ENCODE measurements at places on chromosomes 6 and 20. TPM values are rescaled to one million over a fixed set of nuclear protein-coding genes. Genes with fewer than 3 reads are reported as not detected.

PPP1R14C gene
- total RNA-seq, result 36.0 TPM

PRR18 gene
- 0.04 TPM for total RNA-seq

RNF39 gene
- 2.6 TPM for total RNA-seq

FBXO9 gene
- 96.8 TPM for total RNA-seq

GFOD1 gene
- total RNA-seq, result 22.8 TPM

SIM1 gene
- total RNA-seq, result not detected

CHRNA4 gene
- total RNA-seq, result not detected

DBNDD2 gene
- total RNA-seq, result 22.6 TPM

HMGCLL1 gene
- total RNA-seq, result not detected

ZNF831 gene
- total RNA-seq, result 0.28 TPM

TSPO2 gene
- not detected for total RNA-seq

DEFB112 gene
- not detected for total RNA-seq

LAMA5 gene
- total RNA-seq, result 83.4 TPM

C4B gene
- total RNA-seq, result 5.3 TPM

EYS gene
- total RNA-seq, result not detected

CRISP3 gene
- total RNA-seq, result 8.1 TPM

TTBK1 gene
- total RNA-seq, result not detected

BIRC7 gene
- not detected for total RNA-seq

HTR1E gene
- total RNA-seq, result not detected

MUCL3 gene
- 1.00 TPM for total RNA-seq

SLC2A4RG gene
- 60.9 TPM for total RNA-seq

MYB gene
- total RNA-seq, result 1.3 TPM

FBXO5 gene
- 6.5 TPM for total RNA-seq

SLC52A3 gene
- 6.7 TPM for total RNA-seq

RWDD2A gene
- total RNA-seq, result 0.84 TPM

PTGIS gene
- total RNA-seq, result 2.9 TPM

ZNF391 gene
- total RNA-seq, result 1.4 TPM

SH3BGRL2 gene
- total RNA-seq, result 28.5 TPM

RIN2 gene
- 42.3 TPM for total RNA-seq

ELOVL5 gene
- 33.1 TPM for total RNA-seq

KCNK15 gene
- total RNA-seq, result 1.0 TPM

OOEP gene
- 0.36 TPM for total RNA-seq

TRIM40 gene
- total RNA-seq, result not detected

KCNQ5 gene
- 0.96 TPM for total RNA-seq

CCN5 gene
- total RNA-seq, result 1.9 TPM

All from esophagus mucosa (tissue), 1 donor.